ENCODE measurements at places on chromosomes 5 and 9.

GRCh38 chr5:159033351-159033657 lies 66.4 kb downstream of the EBF1 start:
- no peak for DNase-seq

DNA sequence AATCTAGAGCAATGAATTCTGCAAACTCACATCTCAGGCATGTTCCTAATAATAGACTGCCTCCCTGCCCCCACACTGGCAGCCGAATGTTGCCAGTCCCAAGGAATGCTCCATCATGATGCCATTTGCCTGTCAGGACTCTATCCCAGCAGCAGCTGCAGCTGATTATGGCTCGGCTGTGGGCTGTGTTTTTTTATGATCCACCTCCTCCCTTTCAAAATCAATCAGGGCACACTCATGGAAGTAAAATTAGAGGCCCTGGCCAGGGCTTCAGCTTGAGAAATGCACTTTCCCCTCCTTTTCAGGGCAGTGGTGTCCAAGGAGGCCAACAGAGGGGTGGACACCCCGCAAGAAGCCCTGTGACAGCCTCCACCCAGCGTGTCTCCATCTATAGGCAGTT lies 176.7 kb upstream of the S1PR3 start:
- DNase-seq = no peak

GRCh38 chr9:136399176-136400037 lies 563 bp downstream of the SNAPC4 start:
- no peak for DNase-seq

DNA sequence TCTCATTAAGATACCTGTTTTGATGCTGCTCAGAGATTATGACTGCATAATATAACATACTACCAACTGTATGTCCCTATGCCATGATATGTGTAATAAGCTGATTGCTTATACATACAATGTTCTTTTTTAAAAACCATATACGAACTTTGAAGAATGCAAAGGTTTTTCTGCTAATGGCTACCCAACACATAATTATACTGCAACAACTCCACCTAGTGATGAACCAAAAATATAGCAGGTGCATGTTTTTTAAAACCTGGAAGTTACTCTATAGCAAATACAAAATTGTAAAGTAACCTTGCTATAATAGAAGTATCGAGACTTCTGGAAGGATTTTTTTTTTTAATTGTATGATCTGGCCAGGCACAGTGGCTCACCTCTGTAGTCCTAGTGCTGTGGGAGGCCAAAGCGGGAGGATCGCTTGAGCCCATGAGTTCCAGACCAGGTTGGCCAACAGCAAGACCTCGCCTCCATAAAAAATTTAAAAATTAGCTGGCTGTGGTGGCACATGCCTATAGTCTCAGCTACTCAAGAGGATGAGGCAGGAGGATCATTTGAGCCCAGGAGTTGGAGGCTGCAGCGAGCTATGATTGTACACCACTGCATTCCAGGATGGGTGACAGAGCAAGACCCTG lies 49.1 kb downstream of the HOMER1 start:
- DNase-seq = no peak

GRCh38 chr9:89432986-89433530 lies 64.9 kb downstream of the SEMA4D start:
- DNase-seq = no peak

GRCh38 chr9:110189559-110190320 lies 18.2 kb downstream of the C9orf152 start:
- DNase-seq = no peak

- DNase-seq = no peak
Measured at GRCh38 chr5:88172847-88173758, 95.5 kb downstream of the TMEM161B start.

GRCh38 chr9:124733964-124734740 lies 37.0 kb downstream of the NR6A1 start:
- DNase-seq = no peak

- DNase-seq = no peak
Measured at GRCh38 chr9:34995670-34996060, 6.1 kb downstream of the DNAJB5 start.

DNA sequence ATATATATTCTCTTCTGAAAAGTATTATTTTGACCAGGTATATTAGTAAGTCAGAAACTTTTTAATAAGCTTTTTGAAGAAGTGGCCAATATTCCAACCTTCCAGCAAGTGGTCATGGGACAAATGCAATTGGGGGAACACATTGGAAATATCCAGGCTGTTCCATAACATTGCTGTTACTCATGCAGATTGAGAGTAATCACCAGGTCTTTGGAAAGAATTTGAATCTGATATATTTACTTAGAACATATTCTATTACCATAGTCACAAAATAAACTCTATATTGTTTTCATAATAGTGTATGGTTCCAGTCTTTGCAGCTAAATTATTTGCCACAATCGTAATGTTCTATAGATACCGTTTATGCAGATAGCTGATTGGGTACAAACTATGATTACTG lies 102.8 kb downstream of the TAF11L14 start:
- DNase-seq = no peak

GRCh38 chr5:141732417-141732816 lies 50.4 kb upstream of the ARAP3 start:
- no peak for DNase-seq

- DNase-seq = no peak
Measured at GRCh38 chr9:92668746-92669526, 995 bp downstream of the IPPK start.

DNA sequence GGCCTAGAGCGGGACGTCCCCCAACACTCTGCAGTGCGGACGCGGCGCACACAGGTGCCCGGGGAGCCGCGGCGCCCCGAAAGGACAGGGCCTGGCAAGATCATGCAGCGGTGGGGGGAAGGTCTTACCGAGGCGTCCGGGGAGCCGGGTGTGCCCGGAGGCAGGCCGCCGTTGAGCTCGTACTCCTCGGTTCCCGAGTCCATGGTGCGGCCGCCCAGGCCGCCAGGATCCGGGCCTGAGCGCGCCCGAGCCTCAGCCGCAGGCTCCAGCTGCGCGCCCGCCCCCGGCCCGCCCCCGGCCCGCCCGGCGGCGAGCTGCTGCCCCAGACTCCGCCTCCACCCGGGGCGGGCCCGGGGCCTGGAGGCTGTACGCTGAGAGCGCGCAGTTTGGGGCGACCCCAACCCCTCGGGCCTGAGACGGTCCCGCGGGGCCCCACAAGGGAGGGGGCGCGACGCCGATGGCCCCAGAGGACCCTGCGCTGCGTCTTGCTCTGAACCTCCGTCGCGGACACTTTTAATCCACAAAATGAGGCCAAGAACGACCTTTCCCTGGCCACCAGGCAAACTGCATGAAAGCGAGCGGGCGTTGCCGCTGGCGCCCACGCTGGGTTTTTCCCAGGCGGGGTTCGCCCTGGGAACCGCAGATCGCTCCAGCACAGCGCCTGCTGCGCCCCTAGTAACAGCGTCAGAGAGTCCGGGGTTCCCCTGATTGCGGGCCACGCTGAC lies at the start of gene NINJ1:
Gene NINJ1 (minus strand): TSS at position 237 of the 725 bp plus-strand sequence. CDS start 34 bp downstream, at position 203.
- no peak for DNase-seq

DNA sequence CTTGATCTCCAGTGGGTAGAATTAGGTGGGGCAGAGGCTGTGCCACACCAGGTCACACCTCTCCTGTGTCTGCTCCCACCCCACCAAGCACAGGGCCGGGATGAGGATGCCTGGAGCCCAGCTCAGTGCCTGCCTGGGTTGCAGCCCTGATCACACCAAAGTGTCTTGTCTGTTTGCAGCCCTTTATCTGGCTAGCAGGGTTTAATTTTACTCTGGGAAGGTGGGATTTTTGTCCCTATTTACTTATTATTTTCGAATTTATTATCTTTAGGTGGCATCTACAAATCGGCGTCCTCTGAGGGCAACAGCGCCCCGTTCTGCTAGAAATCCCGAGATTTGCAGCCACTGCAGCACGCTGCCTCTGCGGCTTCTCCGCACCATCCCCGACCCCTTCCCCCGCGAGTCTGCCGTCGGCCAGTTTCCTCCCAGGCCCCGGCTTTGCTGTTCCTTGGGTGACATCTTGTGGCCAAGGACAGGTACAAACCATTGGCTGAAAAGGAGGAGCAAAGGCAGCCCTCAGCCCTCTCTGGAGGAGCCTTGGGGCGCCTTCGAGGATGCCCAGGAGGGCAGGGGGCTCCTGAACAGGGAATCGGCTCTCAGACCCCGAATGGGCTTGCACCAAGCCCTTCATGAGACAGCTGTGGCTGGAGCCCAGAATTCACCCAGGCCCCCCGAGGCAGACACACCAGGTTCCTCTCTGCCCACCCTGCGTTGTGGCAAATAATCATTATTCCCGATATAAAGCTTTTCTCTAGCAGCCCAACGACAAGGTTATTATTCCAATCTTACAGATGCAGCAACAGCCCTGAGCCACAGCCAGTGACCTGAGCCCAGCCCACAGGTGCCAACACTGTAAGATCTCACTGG lies 113.0 kb downstream of the GAPVD1 start:
- DNase-seq = no peak

- DNase-seq = no peak
Measured at GRCh38 chr5:176446884-176447590, 1.1 kb upstream of the FAF2 start.

DNA sequence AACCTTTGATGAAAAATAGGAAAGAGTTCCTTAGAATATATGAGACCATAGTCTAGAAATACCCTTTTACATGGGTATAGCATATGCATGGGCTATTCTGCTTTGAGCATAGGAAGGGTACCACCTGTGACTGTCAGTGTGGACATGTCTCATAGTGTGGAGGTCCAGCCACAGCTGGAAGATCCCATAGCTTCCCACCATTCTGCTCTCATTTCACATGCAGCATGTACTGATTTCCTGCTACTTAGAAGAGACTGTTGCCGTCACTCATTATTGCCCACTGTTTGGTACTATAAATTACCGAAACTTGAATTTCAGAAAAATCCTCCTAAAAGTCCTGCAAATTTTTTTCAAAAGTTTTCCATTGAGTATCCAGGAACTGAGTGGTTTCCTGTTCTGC lies 477.8 kb upstream of the DAB2 start:
- no peak for DNase-seq

GRCh38 chr9:22052376-22052945 lies 43.4 kb upstream of the CDKN2B start:
- DNase-seq = peak; percentile 83

- DNase-seq = no peak
Measured at GRCh38 chr5:119187776-119188529, 117.1 kb downstream of the DMXL1 start.

GRCh38 chr5:102624405-102624804 lies 125.6 kb upstream of the SLCO6A1 start:
- DNase-seq = no peak

DNA sequence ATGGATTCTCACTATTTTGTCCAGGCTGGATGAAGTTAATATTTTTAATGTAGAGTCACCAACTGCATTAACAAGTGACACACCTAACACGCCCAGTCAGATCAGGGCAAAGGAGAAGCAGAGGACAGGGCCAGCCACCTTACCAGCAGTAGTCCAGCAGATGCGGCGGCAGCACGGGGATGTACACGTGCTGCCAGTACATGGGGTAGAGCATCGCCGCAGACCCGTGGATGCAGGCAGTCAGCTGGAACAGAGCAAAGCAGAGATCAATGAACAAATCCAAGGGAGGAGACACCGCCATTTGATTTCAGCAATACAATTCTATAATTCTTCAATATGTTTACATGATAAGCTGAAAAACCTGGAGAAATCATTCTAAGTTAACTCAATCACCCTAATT lies 274.2 kb downstream of the CRB2 start:
- DNase-seq = no peak

DNA sequence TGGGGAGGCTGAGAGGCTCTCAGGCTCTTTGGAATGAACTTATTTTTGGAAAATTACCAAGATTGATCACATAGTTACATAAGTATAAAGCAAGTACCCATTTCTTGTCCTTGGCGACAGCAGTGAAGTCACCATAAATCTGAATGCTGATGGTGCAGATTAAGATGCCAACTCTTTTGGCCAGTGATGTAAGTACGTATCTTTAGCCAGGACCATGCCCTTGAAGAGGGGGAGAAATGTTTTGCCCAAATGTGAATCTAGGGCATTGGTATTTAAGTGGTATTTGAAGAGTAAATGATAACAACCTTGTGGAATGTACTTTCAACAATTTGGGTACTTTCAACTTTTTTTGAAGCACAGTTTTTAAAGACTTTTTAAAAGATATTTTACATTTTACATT lies 68.2 kb upstream of the RAD23B start:
- DNase-seq = no peak

- no peak for DNase-seq
Measured at GRCh38 chr9:137150617-137151457, 11.9 kb downstream of the GRIN1 start.

- no peak for DNase-seq
Measured at GRCh38 chr9:118482306-118482705, 778.1 kb downstream of the TLR4 start.

DNA sequence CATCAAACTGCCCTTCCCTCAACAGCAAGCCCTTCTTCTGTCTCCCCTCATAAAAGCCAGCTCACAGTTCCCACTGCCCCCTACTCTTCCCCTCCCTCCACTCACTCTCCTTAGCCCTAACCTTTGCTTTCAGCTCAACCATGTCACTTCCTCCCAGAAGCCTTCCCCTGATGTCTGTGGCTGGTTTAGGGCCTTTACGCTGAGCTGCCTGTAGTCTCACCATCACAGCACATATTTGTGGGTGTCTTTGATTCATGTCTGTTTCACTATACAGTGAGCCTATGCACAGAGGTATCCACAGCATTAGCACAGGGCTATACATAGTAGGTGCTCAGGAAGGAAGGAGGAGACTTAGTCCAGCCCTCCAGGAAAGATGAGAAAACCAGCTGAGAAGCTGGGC lies 34.7 kb downstream of the C9orf50 start:
- DNase-seq = no peak

DNA sequence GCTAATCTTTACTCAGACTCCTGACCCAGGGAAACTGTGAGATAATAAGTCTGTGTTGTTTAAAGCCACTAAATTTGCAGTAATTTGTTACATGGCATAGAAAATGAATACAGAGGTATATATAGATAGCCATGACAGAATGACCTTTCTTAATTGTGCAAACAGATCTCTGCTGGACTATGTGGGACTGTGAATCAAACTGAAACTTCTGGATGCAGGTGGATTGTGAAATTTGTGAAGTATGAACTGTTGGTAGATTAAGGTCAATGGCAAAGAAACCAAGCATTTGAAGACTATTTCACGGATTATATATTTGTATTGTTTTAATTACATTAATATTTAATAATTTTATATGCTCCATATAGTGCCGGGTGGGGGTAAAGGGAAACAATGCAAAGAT lies 52.2 kb upstream of the GPR151 start:
- no peak for DNase-seq

- no peak for DNase-seq
Measured at GRCh38 chr9:33220681-33221567, 19.0 kb upstream of the SPINK4 start.

DNA sequence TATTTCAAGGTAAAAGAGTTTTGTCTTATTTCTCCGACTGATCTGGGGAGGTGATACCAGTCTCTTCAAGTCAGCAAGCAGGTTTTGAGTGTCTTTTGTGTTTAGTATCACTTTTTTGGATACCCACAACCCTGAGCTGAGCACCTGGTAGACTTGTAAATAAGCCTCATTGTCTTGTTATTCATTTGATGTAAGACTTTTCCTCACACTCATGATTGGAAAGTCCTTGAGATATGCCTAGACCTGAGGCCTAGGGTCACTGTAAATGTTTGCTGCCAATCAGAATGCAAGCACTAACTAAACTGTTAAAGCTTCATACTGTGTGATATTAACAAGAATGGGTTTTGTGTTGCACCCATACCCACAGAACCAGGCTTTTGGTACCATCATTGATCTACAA lies 100.7 kb upstream of the CKMT2 start:
- no peak for DNase-seq

GRCh38 chr5:6397536-6398269 lies 19.4 kb upstream of the MED10 start:
- no peak for DNase-seq

GRCh38 chr5:160242145-160242544 lies 12.8 kb downstream of the FABP6 start:
- DNase-seq = no peak
